ENCODE measurements at places on chromosomes 3 and 15.

- DNase-seq, result no peak
These were observed 129.7 kb downstream of the NR2E3 start for GRCh38 chr15:71939981-71940588.

GRCh38 chr15:99683000-99683670 lies 50.1 kb downstream of the LYSMD4 start:
- DNase-seq, result no peak

DNA sequence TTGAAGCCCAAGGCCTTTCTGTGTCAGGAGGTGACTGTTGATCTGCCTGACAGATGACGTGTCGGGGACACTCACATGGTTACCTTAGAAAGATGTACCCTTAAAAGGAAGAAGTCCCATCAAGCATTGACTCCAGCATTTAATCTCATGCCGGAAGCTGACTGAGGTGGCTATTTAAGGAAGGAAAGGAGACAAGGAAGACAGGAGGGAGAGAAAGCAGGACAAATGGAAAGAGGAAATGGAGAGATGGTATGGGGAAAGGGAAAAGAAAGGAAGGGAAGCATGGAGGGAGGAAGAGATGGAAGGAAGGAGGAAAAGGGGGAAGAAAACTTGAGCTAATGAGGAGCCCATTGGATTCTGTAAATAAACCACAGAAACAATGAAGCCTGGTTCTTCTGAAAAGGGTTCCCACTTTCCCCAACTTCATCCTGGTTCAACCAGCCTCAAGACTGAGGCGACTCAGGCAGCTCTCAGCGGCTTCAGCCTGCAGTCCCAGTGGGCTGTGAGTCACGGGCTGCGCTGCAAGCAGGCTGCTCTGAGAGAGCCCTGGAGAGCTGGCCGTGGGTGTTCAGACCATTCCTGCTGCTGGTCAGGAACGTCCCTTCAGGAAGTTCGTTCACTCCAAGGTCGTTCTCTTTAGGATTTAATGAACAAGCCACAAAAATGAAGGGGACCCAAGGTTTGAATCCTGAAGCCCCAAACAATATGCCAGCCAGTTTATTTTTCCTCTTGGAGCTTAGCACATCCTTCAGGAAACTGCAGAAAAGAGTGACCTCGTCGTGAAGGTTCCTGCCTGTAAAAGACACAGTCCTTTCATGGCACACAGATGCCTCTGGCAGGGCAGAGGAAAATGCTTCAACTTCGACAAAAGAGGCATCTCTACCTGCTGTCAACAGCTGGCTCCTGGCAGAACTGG lies 69.6 kb upstream of the THBS1 start:
- no peak for DNase-seq

- no peak for DNase-seq
These were observed 92.4 kb downstream of the GPR156 start for GRCh38 chr3:120192579-120192978.

Measured in effector memory CD8-positive, alpha-beta T cell (primary cell).